ENCODE measurements at places on chromosomes 4 and X. TPM values are rescaled to one million over a fixed set of nuclear protein-coding genes. Genes with fewer than 3 reads are reported as not detected.

DNA sequence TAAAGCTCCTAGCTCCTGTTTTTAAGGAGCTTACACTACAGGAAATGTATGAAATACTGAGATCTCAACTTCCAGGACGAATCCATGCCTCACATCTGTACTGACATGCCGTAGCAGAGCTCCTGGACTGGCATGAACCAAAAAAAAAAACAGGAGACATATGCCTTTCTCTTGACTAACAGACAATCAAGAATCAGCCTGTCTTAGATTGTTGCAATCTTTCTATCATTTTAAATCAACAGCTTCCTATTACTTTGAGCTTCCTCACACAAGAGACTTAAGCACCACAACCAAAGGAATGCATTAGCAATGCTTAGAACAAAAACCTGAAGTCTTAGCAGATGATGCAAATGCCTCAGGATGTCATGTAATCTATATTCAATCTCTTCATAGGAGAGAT, 34.7 kb upstream of the AREG start:
- DNase-seq = no peak

Gene ZNF157
- not detected for total RNA-seq

- DNase-seq = no peak
These were observed 262.1 kb upstream of the NR3C2 start for GRCh38 chr4:148704291-148704690.

GRCh38 chrX:99142745-99143144, 1267.3 kb downstream of the PCDH19 start:
- DNase-seq = no peak

Gene FHIP1A
- total RNA-seq = 2.9 TPM

GRCh38 chr4:92333016-92333415, 29.2 kb downstream of the GRID2 start:
- no peak for DNase-seq

GRCh38 chr4:140469791-140470733, 28.0 kb downstream of the MGAT4D start:
- no peak for DNase-seq

DNA sequence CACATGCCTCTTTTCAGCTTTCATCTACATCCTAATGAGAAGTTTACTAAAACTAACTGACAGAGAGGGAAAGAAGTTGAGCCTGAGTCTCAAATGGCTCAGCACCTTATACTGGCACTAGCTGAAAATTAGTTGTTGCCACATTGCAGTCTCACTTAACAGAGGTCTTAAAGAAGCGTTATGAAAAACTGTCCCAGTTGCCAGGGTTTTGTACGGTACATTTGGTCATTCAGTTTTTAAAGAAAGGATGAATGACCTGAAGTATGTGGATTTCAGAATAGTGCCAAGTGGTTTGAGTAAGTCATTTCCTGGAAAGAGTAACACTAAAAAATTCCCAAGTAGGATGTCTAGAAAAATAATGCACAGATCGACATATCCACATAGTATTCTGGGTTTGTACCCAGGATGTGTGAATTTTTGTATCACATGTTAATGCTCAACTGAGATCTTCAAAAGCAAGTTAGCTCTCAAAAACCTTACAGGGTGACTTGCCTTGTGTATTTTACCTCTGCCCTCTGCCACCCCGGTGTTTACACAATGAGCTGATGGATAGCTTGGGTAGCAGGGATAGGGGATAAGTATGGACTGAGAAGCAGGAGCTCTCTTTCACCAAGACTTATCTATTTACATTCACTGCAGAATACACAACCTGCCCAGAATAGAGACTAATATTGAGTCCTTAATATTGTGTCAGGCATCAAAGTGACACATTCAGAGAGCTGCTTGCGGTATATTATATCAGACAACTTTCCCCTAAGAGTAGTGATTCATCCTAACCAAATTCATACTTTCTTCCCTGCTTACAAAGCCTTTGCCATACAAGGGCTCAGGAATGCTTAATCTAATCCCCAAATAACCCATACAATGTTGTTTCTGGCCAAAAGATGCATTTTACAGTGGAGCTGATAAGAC, 1075.7 kb upstream of the PABPC4L start:
- no peak for DNase-seq

GRCh38 chr4:8724436-8725070, 132.0 kb downstream of the CPZ start:
- DNase-seq = no peak

Gene GNRHR
- total RNA-seq = not detected

- no peak for DNase-seq
These were observed 435 bp downstream of the DCX start for GRCh38 chrX:111411557-111411956.

Gene LNX1
- 0.62 TPM for total RNA-seq

GRCh38 chr4:105572296-105572695, 19.9 kb downstream of the ARHGEF38 start:
- DNase-seq = no peak

DNA sequence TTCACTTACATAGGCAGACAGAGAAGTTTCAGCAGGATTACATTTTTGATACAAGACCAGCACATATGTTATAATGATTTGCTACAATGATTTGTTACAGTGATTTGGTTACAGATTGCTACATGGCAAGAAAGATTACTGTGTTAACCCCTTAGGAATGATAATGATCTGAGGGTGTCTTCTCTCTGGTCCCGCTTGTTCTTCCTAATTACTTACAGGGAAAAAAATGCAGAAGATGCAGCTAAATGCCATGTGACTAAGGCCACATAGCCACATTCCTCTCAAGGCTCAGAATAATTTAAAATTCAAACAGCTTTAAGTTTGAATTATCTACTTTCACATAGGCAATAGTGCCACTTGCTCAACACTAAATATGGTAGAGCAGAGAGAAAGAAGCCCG, 9.7 kb upstream of the LAP3 start:
- DNase-seq = no peak

Gene HTN1
- not detected for total RNA-seq

GRCh38 chrX:118506805-118507480, 11.3 kb downstream of the DOCK11 start:
- DNase-seq = no peak

Data from HepG2 (cell line).